H4 (cell line): ENCODE measurements at places on chromosomes 1 and 21. TPM values are rescaled to one million over a fixed set of nuclear protein-coding genes. Genes with fewer than 3 reads are reported as not detected.

DNA sequence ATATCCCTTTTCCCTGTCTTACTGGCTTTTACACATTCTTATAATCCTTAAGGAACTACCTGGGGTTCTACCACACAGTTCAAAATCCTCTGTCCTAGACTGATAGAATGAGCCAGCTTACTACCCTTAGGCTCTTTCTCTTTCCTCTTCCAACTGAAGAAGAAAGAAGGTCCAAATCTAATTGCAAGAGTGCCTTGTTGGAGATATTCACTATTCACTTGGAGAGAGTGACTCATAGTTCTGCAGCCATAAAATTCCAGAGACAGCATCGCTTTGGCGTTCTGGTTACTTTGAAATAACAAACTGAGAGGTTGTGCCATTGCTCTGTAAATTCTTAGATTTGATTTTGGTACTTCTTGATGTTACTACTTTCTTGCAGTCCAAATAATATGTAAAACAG is 4.2 kb downstream of the CADM3 start:
- no peak for DNase-seq

GRCh38 chr1:9241891-9242290 is 7.3 kb downstream of the H6PD start:
- no peak for DNase-seq

DNA sequence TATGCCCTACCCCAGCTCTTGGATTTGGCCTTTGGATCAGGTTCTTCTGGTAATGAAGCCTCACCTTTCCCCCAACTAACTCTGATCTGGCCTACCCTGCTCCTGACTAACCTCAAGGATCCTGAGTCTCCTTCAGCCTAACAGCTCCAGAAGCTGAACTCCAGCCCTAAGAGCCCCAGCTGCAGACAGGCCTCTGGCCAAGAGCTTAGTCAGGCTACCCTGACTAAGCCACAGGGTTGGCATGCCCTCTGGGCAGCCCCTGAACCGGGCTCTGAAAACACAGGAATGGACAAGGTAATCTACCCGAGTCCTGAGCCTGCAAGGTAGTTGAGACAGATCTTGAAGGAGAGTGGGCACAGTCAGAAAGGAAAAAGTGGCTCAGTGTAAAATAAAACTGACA is 29.4 kb downstream of the COA7 start:
- no peak for DNase-seq

GRCh38 chr1:71829346-71829745 is 453.0 kb downstream of the NEGR1 start:
- DNase-seq, result no peak

- DNase-seq, result no peak
Observed at GRCh38 chr21:26912466-26912865, 54.4 kb downstream of the ADAMTS5 start.

Gene CD1E
- total RNA-seq, result not detected in 2 replicates

DNA sequence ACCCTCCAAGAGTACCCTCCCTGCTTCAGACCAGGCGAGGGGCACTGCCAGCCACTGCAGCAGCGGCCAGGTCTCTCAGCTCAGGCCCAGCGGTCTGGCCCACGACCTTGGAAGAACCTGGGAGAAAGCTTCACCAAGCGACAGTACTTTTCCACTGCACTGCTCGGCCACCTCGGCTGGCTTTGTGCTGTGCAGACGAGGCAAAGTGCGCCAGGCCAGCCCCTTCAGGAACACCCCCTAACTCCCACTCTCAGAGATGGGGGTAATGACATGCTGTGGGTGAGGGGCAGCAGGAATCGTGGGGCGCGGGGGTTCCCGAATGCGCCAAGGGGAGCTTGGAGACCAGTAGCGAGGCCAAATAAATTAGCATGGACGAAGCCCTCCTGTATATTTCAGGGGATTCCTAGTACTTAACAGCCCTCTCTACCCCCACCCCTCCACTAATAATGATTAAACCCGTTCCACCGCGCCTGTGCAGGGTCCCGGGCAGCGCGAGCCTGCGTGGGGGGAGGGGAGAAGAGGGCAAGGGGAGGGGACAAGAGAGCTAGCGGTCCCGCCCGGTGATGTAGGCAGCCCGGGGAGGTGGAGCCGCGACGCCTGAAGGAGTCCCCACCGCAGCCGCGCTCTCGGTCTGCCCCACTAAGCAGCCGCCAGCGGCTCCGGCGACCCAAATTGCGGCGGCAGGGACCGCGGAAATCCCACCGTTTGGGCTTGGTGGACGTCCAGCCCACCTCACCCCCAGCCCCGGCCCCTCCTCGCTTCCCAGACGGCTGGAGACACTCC is at the start of gene FAM43B:
TSS of gene FAM43B (plus strand) at position 629 of the 783 bp plus-strand sequence. CDS start 401 bp downstream, outside the sequence.
- no peak for DNase-seq

Gene OLFML3
- 8.4 and 12.6 TPM in 2 replicates for total RNA-seq

GRCh38 chr1:11037740-11038182 is 9.3 kb downstream of the MASP2 start:
- peak; percentile 78 for DNase-seq

GRCh38 chr1:15187175-15188129 is 33.9 kb downstream of the TMEM51 start:
- DNase-seq, result no peak

DNA sequence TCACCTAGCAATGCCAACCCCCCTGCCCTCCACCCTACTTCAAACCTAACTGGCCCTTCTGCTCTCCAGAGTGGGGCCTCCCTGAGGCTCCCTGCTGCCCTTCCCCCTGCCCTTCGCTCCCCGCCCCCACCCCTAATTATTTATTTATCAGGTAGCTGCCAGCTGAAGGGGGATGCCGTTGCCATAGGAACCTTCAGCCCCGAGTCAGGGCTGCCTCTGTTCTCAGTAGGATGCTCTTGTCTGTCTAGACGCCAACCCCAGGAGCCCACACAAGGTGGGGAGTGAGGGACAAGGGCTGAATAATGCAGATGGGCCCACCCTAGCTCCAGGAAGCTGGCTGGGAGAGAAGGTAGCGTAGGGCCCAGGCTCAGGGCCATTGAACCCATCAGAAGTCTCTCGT is 41.1 kb downstream of the NKAIN1 start:
- no peak for DNase-seq

Gene C1QC
- total RNA-seq, result not detected in 2 replicates

DNA sequence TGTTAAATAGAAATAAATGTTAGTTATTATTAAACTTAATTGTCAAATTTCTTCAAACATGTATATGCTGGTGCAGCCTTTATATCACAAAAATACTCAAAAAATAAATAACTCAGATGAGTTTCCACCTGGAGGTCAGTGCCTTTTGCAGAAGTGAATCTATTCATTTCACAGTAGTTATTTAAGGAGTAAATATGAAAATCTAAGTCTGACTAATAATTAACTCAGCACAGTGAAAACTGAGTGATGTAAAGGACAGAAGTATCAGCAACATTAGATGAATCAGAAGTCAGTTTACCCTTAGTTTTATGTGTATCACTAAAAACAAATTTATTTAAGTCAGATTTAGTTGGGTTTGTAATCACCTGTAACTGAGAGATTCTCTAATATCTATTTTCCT is 2135.4 kb downstream of the MRPL39 start:
- DNase-seq, result no peak

DNA sequence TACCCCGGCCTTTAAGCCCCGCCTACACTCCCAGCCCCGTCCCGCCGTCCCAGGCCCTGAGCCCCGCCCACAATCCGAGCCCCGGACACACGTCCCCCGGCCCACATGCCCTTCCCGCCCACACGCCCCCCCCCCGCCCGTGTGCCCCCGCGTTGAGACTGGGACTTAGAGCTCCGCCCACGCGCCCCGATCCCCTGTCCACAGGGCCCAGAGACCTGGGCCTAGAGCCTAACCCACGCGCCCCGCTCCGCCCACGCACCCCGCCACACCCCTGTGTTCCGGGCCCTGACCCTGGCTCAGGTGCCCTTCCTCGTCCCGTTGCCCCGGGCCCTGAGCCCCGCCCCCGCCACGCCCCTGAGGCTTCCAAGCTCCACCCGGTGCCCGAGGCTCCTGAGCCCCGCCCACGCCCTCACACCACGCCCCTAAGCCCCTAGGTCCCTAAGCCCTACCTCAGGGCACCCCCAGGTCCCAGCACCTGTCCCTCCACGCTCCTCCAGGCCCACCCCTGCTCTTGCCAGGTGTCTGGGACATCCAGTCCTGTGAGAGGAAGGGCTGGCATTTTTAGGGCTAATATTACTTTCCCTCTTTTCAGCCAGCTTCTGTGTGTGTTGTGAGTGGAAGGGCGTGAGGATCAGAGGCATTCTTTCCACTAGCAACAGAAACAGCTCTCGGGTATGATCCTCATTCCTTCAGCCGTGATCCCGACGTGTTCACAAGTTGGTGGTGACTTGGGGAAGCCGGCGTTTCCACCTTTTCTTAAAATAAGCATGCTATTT is 552 bp upstream of the GPR157 start:
- DNase-seq, result peak; percentile 41

- peak; percentile 18 for DNase-seq
Observed at GRCh38 chr1:143698016-143698415, 273.8 kb downstream of the FAM72C start.

Gene PALMD
- 0.21 TPM in 1 of 2 replicates, not detected in the other for total RNA-seq

- DNase-seq, result no peak
Observed at GRCh38 chr21:44902268-44903049, 18.2 kb downstream of the ITGB2 start.

- DNase-seq, result peak; percentile 33
Observed at GRCh38 chr21:45471525-45472221, 66.7 kb downstream of the COL18A1 start.

- peak; percentile 46 for DNase-seq
Observed at GRCh38 chr21:44871576-44872269, 1.8 kb downstream of the PTTG1IP start.

Gene TFF2
- not detected in 2 replicates for total RNA-seq

Gene PGBD5
- total RNA-seq, result 0.74 and 1.5 TPM in 2 replicates

Gene AADACL4
- total RNA-seq, result not detected in 2 replicates

- no peak for DNase-seq
Observed at GRCh38 chr1:53214376-53214940, 6.0 kb downstream of the CZIB start.

Gene SPRR1B
- not detected in 2 replicates for total RNA-seq

Gene CYP4A11
- not detected in 2 replicates for total RNA-seq

Gene CAPN8
- not detected in 2 replicates for total RNA-seq

DNA sequence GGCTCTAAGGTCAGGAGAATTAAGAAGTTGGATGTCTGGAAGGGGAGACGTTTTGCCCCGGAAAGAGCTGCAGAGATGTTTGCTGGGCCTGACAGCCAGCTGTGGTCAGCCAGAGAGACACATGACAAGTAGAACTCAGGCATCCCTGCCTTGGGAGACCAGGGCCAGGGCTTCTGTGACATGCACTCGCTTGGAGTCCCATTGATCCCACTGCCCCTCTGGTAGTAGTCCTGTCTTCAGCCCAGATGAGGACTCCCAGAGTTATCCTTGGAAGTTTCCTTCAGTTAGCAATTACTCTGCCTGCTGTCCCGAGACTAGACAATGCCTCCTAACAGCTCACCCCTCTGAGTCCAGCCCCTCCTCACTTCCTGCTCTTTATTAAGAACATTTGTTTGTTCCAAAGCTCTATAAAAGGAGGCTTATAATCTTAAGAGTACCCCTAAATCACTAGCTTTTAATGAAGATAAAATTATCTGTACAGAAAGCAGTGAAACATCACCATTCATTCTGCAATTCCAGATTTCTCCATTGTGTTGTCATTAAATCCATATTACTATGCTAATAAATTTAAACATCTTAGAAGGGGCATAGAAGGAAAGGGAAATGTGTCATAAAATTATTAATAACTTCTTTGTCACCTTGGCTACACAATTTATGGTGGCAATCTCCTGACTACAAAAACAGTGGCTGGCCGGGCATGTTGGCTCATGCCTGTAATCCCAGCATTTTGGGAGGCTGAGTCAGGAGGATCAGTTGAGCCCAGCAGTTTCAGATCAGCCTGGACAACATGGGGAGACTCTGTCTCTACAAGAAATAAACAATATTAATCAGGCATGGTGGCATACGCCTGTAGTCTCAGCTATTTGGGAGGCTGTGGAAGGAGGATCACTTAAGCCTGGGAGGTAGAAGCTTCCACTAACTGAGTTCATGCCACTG is 94.2 kb downstream of the KCNK1 start:
- DNase-seq, result no peak

GRCh38 chr1:228381356-228381755 is 25.3 kb downstream of the TRIM11 start:
- DNase-seq, result no peak
